WTC11 (cell line): ENCODE measurements at places on chromosomes 3 and 15.

- DNase-seq = no peak
These were observed 135.0 kb downstream of the CACNA1D start for GRCh38 chr3:53629402-53629723.

GRCh38 chr3:69012800-69013252 is 658 bp downstream of the EOGT start:
- peak; percentile 47 for DNase-seq

DNA sequence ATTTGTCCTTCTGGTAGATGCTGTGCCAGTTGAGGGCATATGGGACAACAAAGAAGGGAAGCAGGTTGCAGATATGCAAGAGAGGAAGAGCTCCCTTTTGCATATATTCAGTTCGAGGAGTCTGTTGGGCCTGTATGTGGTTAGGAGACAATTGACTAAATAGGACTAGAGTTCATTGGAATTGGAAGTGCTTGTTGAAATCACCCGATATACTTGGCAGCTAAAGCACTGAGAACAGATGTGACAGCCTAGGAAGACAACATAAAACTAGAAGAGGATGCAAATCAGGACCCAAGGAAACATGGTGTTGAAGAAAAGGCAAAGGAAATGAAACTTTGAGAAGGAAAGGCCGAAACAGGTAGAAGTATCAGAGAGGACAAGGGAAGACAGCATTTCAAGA is 215.2 kb upstream of the P2RY1 start:
- no peak for DNase-seq

DNA sequence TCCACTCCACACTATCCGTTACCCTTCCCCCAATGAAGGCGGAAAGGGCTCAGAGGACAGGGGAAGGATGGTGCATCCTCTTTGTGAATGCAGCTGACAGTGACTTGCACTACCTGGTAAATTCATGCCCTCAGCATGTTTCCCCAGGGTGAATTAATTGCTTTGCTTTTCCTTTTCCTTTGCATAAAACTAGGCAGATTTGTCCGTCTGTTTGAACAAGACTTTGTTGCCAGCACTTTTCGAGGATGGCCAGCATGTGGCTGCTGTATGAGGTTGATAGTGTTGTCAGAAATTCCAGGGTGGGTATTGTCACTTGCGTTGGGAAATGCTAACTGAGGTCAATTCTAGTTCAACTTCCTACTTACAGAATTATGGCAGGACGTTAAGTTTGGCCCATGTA is 79.0 kb upstream of the RARB start:
- no peak for DNase-seq

DNA sequence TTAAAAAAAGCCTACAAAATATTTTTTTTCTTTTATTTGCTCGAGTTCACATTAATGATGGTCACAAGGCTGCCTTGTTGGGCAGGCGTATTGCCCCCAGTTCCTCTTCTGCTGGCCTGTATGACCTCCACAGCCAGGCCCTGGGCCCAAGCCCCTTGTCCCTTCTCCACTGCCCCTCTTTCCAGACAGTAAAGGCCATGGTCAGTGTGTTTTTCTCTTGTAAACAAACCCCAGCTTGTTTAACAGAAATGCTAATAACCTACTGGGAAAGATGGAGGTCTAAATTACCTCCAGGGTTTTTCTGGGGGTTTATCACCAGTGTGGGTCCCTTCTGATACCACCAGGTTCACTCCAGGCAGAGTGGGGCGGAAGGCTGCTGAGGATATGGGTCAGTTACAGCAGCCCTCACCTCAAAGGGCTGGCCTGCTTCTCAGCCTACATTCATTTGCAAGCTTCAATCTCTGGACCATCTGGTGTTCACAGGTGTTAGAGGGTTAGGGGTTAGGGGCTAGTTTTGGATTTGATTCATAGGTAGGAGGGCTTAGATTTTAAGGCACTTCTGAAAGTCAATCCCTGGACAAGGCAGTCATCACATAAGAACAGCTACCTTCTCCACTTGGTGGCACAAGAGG is 2.0 kb upstream of the MANF start:
- no peak for DNase-seq

- no peak for DNase-seq
These were observed 1072.1 kb downstream of the OTOL1 start for GRCh38 chr3:162568706-162569105.

DNA sequence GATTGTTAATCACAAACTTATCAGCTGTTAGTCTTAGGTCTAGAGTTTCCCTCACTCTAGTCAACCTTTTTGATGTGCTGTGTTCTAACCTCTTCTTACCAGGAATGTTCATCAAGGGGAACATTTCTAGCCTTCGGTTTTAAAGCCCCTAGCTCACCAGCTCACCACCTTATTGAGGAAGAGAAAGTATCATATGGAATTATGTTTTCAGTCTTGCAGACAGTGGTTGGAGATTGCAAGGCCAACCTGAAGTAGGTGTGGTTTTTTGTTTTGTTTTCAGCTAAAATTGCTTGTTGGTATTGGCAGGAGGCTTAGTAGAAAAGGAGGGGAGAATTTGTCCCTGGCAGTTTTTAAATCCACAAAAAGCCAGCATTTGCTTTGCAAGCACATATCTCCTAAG is 48.4 kb upstream of the CCDC80 start:
- DNase-seq = no peak

GRCh38 chr3:56468184-56469106 is at the start of gene ERC2:
ERC2 (minus strand) TSS chr3:56468467.
- peak; percentile 94 for DNase-seq

GRCh38 chr15:49235446-49236124 is 65.5 kb downstream of the GALK2 start:
- peak; percentile 62 for DNase-seq

- no peak for DNase-seq
These were observed 141.8 kb downstream of the FAM43A start for GRCh38 chr3:194827486-194827885.

GRCh38 chr3:155244216-155244615 is 49.3 kb downstream of the STRIT1 start:
- DNase-seq = no peak

DNA sequence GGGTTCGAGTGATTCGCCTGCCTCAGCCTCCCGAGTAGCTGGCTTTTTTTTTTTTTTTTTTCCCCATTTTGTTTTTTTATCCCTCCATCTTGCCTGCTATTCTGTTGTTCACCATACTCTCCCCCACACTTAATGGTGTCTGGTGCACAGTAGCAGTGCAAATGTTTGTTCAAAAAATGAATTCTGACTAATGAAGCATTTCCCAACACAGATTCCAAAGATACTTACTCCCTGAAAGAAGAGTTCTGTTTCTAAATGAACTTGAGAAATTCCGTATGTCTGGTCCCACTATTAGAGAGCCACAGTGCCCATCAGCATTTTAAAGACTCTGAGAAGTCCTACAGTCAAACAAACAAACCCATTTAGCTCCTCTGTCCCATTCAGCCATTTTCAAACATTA is 9.5 kb downstream of the EDEM1 start:
- no peak for DNase-seq

GRCh38 chr3:43522727-43523362 is 99.0 kb downstream of the ANO10 start:
- DNase-seq = no peak

- DNase-seq = no peak
These were observed 117.2 kb upstream of the LRRC3B start for GRCh38 chr3:26505399-26505798.
